ENCODE measurements at places on chromosomes 5 and 9.

GRCh38 chr9:18297056-18297841, 176.7 kb upstream of the ADAMTSL1 start:
- peak; percentile 67 for DNase-seq

DNA sequence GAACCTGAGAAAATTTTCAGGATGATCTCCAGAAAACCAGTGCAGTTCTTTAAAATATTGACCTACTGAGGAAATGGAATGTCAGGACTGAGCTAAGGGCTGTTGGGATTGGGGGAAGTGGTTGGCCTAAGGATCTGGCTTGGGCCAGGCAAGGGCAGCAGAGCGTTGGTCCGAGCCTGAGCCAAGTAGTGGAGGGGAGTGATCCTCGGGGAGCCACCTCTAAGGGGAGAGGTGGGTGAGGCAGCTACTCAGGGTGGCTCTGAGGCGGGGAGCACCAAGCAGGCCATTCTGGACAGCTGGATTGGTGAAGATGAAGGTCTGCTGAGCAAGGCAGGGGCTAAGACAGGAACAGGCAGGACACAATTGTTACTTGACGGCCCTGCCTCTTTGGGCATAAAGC, 11.5 kb downstream of the CAMK4 start:
- no peak for DNase-seq

GRCh38 chr9:79264511-79265355, 307.0 kb upstream of the TLE4 start:
- peak; percentile 8 for DNase-seq

DNA sequence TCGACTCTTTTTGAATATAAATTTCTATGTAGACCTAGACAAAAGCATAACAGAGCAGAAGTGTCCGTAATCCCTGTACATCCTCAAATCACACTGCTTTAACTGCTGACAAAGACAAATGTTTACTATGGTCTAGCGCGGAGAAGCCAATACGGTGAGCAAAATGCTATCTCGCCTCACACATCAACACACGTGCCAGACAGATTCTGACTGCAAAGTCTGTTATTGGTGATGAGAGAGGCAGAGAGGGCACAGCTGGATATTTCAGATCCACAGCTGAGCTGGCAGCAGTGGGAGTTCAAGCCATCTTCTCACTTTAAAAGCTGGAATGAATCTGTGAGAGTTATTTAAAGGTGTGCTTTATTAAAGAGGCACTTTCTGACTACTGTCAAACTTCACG, 124.3 kb downstream of the ARL15 start:
- no peak for DNase-seq

DNA sequence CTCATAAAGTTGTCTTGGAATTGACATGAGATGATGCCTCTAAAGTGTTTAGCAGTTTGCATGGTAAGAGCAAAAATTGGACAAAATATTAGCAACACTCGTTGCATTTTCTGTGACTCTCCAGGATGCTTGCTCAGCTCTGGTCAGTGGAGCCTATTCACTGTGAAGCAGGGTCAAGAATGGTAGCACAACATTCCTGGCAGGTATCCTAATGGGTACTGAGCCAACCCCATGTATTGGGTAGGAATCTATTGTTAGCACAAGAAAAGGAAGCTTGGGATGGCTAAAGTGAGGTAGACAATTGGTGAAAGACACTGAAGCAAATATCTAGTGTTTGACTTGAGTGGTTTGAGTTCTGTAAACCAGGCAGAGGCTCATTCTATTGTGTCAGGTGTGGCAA, 10.4 kb upstream of the ACTBL2 start:
- no peak for DNase-seq

GRCh38 chr9:111937301-111937700, 40.7 kb downstream of the UGCG start:
- no peak for DNase-seq

DNA sequence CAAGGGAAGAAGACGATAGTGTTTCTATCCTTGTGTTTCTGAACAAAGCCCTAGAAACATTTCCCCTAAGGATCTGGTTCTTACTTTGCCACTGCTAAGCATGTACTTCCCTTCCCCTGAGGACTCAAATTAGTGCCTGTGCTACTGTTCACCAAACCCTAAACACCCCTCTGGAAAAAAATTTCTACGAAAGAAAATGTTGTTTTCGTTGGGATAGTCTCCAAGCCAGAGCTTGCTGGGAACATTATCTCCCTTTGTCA, 294.6 kb downstream of the BNC2 start:
- DNase-seq = no peak

- DNase-seq = no peak
These were observed 74.0 kb downstream of the GNAQ start for GRCh38 chr9:77957652-77958051.

DNA sequence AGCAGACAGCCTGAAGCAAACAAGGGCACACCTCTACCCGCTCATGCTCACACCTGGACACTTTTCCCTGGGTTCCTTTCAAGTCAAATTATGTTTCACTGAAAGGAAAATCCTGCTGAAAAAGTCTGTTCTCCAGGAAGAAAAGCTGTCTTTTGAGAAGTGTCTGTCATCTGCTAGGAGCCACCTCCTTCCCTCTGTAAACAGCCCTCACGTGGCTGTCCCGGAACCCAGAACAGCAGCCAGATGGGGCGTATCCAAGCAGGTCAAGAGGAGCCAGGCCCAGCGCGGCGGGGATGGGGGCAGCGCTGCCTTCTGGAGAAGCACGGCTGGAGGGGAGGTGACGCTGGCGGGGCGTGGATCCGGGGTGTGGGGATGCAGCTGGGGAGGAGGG, at the start of gene PNPLA7:
Gene PNPLA7 (minus strand): TSS at position 172 of the 391 bp plus-strand sequence. CDS start 205 bp downstream, outside the sequence.
- peak; percentile 71 for DNase-seq

DNA sequence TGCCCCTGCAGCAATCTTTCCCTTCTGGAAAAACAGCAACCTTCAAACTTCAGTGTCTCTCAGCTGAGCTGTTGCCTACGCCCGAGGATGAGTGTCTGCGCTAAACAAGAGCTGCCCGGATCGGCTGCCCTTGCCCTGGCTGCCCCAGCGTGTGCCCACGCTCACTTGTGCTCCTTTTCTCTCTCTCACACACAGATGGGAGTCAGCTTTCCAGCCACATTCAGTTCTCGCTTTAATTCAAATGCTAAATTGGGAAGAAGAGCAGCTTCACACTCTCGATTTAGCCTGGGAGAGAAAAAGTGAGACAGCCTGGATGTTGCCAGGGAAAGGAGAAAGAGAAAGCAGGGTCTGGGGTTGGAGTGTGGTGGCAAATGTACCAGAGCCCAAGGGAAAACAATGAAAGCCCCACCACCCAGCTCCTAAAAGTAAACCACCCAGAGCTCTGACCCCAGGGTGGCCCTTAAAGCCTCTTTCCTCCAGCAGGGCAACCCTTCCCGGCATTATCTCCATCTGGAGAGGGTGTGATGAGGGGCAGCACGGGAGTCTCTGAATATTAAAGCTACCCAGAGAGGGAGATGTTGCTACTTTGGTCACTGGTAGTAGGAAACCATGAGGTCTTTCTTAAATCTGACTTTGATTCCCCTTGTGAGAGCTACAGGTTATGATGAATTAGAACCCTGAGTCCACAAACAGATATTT, 9.9 kb upstream of the EGR1 start:
- no peak for DNase-seq

DNA sequence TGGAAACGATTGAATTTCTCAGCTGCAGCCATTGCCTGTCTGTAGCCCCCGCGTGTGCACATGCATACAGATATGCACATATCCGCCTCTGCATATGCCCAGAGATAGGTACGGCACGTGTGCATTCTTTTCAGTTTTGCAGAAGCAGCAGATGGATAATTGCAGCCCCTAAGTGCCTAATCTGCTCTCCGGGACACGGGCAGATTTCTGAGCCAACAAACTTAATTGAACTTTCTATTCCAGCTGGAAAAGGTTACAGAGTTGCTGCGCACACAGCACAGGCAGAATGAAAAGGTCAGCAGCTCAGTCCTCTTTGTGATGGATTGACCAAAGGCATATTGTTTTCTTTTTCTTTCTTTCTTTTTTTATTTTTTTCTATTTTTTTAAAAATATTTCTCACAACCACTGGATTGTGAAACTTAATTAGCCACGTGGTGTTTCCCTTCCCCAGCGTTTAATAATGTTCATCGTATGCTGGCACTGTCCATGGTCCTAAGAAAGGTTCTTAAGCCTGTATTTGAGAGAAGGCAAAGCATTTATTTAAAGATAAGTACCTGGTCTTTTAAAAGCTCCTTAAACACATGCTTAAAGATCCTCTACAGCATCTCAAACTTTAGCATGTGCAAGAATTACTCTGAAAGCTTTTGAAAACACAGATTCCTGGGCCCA, 270.2 kb upstream of the BRINP1 start:
- no peak for DNase-seq

- peak; percentile 89 for DNase-seq
These were observed 51.3 kb downstream of the ARHGEF37 start for GRCh38 chr5:149632311-149633251.

GRCh38 chr9:32906213-32906612, 95.2 kb downstream of the APTX start:
- no peak for DNase-seq

- DNase-seq = peak; percentile 87
These were observed at the start of gene TRIM14 for GRCh38 chr9:98118640-98119601. TRIM14 (minus strand) TSS chr9:98119222; CDS start chr9:98119188, 34 bp downstream.

GRCh38 chr5:124444147-124444775, 302.2 kb downstream of the ZNF608 start:
- no peak for DNase-seq

DNA sequence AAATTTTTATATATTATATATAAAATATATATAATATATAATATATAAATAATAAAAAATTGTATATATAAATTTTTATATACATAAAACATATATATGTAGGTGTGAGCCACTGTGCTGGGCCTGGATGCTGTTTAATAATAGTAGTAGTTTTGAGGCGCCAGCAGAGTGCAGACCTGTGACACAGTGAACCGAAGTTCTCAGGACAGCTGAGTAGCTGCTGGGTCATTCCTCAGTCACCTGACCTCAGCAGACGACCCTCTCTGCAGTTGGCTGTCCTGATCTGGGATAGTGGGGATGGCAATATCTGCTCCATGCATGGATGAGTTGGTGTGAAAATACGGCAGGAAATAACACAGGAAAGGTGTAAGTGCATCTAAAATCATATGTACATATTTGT, 3.3 kb upstream of the SNX18 start:
- DNase-seq = peak; percentile 64

DNA sequence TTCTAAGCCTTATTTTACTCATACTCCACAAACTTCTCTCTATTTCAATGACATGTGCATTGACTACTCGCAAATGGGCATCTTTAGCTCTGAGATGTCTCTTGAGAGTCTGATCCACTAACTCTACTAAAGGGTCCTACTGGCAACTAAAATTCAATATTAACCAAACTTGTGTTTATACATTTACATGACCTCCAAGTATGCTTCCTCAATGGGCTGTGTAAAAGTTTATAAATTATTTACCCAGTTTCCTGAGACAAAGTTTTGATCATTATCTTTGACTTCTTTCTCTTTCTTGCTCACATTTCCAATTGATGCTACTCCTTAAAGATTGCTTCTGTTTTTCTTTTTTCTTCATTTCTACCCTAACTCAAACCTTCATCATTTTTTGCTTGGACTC, 510.1 kb upstream of the DAB2 start:
- DNase-seq = no peak

DNA sequence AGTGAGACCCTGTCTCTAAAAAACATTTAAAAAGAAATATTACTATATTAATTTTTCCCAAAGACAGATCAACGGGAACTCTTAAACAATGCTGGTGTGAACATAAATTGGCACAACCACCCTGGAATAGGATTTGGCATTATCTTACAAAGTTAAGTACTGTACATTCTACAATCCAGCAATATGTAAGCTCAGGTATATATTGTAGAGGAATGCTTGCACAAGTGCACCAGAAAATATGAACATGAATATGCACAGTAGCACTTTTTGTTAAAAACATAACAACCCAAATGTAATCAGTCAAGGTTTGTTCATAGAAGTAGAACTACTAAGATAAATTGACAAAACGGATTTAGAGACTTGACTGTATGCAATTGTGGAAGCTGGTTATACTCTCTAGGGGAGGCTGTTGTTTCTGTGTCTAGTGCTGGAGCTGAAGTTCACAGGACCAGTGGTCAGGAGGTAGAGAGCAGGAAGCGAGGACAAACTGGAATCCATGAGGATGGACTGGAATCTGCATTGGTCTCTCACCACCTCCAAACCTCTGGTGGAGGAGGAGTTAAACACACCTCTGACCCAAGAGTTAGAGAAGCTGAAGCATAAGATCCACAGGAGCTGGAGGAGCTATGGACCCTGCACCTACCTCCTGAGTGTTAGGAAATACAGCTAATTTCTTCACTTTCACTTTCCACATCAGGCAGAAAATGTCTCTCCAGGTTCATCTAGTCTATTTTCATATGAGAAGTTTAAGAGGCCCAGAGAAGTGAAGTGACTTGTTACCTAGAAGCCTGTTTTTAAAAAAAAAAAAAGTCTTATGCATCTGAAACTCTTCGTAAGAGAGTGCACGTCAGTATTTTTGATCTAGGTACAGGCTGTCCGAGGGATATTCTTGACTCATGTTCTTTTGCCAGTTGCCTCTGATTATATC, 20.3 kb upstream of the RIC1 start:
- DNase-seq = no peak

DNA sequence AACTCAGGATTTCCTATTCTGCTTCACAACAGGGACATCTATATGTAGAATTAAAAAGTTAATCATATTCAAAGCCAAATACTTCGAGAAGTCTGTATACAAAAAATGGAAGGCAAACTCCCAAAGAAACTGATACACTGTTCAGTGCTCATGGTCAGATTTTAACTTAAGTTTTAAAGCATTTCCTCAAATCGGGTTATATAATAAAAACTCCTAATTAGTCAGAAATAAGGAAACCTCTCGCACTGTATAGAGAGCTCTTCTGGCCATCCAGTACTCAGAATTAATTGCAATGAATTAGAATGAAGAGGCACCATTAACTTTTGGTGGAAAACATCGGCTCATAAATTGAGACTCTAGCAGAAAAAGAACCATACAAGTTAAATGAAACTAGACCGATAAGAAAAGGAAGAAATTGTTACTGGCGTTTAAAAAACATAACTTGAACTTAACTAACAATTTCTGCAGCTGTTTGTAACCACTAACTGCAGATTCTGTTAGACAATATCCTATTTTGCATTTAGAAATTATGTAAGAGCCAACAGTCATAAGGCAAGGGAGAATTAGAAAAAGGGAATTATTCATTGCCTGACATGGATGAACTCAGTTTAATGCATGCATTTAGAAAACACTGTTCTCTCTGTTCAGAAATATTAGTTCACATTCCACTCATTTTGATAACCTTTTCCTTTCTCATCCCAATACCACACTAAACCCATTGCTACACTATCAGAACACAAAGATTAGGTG, 96.6 kb downstream of the FNBP1 start:
- no peak for DNase-seq

GRCh38 chr9:138045541-138046490, 168.2 kb downstream of the CACNA1B start:
- no peak for DNase-seq

GRCh38 chr5:109275919-109276318, 133.9 kb downstream of the PJA2 start:
- no peak for DNase-seq

GRCh38 chr5:142385194-142385593, 60.4 kb upstream of the SPRY4 start:
- peak; percentile 85 for DNase-seq

DNA sequence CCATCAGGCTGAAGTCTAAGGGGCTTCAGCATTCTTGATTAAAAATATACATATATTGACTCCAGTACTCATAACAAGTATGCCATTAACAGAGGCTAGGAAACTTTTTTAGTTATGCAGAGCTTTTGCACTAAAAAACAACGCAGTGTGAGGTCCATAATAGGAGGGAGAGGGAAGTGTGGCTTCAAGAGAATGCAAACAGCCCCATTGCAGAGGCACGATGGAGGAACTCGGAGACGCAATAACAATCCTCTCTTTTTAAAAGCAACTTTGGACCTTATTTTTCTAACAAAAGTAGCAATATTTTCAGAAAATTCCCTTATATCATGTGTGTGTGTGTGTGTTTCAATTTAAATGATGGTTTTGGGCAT, 150.0 kb upstream of the PTCH1 start:
- DNase-seq = no peak

All from ELR (cell line).